ENCODE measurements at places on chromosomes 1 and 21.

DNA sequence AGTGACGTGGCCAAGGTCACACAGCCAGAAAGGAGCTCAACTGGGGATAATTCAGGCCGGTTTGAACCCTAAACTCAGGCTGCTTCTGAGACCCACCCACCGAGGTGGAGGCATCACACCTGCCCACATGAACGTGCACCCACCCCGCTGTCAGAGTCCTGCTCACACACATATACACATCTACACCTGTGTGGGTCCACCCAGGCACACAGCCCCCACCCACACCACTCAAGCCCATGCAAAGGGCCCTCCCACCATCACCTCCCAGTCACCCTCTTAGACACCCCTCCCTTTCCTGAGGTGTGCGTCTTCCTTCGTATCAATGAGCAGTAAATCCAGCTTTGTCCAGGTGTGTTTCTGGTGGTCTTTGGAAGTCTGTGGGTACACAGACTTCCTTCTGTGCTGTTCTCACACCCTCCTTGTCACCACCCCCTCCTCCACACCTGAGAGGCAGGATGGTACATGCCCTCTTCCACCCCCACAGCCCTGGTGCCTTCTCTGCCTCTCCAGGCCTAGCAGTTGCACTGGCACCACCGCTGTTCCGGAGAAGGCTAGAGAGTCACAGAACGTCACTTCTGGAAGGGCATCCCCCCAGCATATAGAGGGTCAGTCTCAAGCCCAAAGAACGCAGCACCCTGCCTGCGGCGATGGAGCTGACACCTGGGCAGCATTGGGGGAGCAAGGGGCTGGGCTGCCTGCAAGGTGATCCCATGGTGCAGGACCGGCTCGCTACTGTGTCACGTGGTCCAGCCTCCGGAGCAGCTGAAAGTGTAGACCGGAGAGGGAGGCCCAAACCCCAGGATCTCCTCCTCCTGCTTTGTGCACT is 18.9 kb upstream of the FAM131C start:
- no peak for DNase-seq

DNA sequence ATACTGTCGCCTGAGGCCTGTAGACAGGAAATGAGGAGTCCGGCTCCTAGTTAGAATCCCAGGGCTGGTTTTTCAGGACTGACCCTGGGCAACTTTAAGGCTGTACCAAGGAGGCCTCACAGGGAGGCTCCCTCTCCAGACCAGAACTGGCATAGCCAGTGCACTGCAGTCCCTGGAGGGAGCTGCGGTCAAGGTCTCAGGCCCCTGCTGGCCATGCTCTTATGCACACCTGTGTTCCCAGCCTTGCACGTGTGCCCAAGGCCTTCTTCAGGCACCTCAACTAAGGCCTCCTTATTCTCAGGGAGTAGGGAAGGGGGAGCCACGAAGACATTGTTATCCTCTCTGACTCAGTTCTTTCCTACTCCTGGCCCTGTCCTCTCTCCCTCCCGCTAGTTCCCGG is 22.0 kb upstream of the IFNAR1 start:
- DNase-seq: no peak

DNA sequence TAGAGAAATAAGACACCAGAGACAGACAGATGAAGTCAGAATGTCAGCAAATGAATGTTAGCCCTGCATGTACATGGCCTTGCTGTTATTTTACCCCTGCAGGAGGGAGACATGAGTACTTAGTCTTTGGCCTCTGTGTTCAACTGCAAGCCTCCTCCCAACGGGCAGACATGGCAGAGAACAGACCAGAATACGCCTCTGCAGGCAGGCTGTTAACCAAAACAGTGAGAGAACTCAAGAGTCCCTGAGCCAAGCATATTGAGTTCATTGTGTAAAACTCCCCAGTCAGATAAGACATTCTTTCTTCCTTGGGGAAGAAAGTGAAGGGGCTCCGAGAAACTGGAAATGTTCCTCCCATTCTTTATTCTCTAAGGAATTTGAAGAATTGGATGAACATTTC is 150.9 kb downstream of the PHTF1 start:
- DNase-seq: no peak

- no peak for DNase-seq
Measured at GRCh38 chr1:212440419-212440818, 7.7 kb downstream of the NENF start.

DNA sequence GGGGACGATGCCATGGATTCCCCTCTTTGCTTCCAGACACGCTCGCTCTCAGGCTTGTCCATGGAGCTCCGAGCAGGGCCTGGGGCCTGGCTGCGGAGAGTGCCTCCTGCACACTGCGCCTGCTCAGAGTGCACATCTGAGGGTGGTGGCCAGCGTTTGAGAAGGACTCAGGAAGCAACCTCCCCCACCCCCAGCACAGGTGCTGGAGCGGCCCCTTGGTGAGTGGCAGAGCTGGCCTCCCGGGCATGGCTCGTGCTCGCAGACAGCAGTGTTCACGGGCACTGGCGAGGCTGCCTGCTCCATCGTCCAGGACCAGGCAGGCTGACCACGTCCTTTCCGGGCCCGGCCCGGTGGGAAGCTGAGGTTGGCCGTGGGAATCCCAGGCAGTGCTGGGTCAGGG is 2.8 kb downstream of the SPATC1L start:
- no peak for DNase-seq

DNA sequence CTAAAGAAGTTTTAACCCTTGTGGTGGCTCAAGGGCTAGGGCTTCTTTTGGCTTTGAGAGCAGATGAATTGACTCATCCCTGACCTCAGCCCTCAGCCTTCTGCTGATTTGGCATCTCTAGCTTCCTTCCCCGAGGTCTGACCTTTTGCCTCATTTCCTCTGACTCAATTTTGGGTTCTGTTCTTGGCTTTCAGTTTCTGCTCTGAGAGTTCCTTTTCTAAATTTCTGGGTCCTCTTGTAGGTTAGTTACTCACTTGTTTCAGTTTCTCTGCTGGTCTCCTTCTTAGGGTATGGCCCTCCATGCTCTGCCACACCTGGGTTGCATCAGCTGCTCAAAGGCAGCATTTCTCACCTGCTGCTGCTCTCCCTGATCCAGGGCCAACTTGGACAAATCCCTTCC is 19.4 kb downstream of the PDE4B start:
- DNase-seq: no peak

DNA sequence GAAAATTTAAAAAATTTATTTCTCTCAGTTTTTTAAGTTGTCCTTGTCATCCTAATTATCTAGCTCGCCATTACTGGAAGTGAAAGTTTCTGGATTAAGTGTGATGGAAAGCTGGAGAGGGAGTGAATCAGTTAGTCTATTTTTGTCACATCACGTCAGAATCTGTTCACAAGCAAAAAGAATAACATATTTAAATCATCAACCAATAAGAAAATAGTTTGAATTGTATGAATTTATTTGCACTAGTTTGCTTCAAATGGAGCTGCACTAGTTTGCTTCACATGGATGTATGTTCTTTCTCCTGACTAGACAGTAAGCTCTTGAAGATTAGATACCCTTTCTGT is 22.8 kb downstream of the PHC2 start:
- DNase-seq: no peak

DNA sequence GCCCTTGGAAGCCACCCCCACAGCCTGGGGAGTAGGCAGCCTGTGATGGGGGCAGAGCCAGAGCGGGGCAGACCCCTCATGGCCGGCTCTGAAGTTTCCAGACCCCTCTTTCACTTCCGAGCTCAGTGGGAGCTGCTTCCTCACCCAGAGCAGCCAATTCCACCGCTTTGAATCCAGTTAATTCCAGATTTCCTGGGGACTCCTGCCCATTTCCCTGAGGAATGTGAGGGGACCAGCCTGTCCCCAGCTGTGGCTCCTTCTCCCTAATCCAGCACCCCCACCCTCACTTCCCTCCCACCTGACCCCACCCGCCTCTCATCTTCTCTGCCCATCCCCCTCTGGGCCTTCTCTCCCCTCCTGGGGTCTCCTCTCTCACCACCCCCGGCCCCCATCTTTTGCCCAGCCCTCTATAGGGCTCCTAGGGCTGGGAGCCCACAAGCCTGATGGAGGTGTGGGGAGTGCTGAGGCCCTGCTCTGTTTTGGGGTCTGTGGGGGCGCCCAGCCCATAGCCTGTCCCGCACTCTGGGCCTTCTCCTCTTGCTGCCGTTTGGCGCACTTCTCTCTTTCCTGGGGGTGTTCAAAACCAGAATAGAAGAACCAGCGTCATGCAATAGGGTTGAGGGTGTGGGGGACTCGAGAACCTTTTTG is 26.2 kb upstream of the TNFRSF1B start:
- DNase-seq: no peak

GRCh38 chr1:67668660-67669059 is 16.3 kb upstream of the GADD45A start:
- peak; percentile 69 for DNase-seq

DNA sequence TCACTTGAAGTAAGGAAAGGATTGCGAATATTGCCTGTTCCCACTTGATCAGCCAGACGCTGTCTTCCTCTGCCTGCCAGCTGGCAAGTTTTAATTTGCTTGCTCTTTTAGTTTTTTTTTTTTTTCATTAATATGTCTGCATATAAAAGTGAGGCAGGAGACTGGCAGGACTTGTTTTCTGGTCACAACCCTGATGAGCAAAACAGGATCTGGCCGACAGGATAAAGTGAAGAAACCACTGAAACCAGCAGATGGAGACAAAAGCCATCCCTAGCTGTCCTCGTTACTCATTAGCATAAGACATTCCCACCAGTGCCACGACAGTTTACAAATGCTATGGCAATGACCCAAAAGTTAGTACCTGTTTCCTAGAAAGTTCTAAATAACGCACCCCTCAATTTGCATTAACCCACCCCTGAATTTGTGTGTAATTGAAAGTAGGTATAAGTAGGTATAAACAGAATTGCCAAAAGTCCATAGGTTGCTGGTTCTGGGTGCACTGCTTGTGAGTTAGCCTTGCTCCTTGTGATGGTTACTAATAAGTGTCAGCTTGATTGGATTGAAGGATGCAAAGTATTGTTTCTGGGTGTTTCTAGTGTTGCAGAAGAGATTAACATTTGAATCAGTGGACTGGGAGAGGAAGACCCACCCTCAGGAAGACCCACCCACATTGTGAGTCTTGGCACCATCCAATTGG is 60.8 kb downstream of the ZNF684 start:
- DNase-seq: peak; percentile 73

GRCh38 chr1:222285526-222285925 is 262.4 kb downstream of the HHIPL2 start:
- DNase-seq: no peak

Data from HT-29 (cell line).